ENCODE measurements at places on chromosomes 7 and 10.

DNA sequence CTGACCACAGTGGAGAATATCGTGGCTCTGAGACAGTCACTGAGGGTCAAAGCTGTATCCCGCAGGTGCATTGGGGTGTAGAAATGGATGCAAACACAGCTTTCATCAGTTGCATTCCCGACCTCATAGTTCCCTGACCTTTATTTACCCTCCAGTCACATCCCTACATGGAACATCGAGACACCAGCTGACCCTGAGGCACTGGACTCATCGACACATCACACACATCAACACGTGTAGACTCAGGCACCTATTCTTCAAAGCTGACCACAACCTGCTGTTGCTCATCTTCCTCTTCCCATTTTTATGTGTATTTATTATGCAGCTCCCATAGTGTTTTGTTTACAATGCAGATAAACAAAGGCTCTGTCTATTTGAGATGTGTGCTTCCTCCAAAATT lies 396.9 kb upstream of the NRP1 start:
- no peak for DNase-seq

- no peak for DNase-seq
Observed at GRCh38 chr10:129531195-129531968, 64.3 kb downstream of the MGMT start.

DNA sequence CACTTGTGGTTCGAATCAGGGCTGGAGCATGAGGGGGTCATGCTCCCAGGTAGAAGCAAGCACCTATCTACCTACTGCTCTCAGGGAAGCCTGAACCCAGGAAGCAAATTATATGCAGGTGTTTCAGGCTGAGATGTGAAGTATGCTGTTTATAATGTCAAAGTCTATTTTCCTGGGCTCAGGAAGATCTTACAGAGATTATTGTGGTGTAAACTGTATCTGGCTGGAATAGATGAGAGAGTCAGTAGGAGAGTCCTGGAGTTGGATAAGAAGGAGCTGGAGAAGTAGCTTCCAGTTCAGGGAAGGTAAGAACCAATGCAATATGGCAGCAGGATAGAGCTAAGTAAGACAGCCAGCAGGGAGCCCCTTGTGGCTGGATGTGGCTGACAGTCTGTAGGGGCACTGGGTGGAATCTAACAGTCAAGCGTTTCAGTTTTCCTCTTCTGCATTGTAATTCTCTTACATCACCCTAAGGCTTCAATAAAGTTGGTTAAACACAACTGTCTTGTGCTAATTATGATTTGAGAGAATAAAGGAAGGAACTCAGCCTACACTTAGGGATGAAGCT lies 105.9 kb upstream of the EEPD1 start:
- no peak for DNase-seq

DNA sequence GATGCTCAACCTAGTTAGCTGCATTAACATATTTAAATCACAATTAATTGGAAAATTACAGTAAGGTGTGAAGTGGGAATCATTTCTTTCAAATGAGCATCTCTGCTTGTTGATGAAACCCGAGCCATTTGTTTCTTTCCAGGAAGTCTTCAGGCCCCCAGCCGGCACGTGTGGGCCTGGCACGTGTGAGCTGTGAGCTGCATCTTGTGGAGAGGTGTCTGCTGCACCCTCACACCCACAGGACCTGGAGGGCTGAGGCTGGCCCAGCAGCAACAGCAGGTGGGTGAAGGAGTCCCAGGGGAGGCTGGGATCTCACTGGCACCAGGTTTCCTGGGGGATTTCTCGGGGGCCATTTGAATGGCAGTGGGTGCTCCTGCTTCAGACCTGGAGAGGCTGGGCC lies 372.5 kb upstream of the MKI67 start:
- DNase-seq, result no peak
